ENCODE measurements at places on chromosomes 12 and 14.

DNA sequence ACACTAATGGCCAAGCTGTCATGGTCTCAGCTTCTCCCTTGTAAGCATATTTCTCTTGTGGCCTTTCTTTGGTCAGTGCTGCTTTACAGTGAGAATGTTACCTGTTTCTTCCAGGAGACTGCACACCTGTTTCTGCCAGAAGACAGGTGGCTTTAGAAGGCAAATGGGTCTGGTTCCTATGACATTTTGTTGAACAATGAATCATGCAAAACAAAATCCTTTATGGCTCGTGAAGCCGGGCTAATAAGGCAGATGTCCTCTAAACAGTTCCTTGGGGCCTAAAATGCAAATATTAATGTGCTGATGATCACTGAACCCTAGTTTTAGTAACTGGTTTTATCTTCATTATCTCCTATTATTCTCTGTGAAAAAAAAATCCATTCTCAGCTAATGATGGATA, 927.6 kb downstream of the GALC start:
- no peak for DNase-seq

DNA sequence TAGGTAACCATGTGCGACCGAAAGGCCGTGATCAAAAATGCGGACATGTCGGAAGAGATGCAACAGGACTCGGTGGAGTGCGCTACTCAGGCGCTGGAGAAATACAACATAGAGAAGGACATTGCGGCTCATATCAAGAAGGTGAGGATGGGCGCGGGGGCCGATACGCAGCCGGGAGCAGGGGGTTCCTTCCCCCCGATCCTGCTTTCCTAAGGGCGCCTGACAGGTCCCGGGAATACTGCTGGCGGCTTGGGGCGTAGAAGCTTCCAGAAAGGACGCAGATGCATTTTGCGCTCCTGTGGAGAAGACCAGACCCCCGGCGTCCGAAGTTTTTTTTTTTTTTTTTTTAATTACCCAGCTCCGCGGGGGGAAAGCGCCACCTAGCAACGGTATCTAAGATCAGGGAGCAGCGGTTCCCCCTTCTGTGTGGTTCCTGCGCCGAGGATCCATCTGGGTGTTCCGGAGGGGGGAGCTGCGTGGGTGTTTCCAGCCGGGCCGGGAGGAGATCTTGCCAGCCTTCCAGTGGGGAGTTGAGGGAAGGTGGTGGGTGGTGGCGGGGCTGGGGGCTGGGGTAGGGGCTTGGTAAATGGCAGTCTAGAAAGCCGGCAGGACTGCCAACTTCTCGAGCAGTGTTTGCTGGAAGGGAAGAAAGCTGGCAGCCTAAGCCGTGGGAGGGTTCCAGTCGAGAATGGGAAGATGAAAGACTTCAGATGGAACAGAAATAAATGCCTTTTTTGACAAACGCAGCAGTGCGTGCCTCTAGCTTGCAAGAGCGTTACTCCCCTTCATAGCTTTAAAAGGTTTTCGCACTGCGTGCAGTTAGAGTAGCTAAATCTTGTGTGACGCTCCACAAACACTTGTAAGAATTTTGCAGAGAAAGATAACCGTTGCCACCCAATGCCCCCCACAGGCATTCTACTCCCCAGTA, 764 bp downstream of the DYNLL1 start:
- peak; percentile 26 for DNase-seq

GRCh38 chr14:104881369-104881979, 16.4 kb downstream of the CEP170B start:
- DNase-seq, result no peak

DNA sequence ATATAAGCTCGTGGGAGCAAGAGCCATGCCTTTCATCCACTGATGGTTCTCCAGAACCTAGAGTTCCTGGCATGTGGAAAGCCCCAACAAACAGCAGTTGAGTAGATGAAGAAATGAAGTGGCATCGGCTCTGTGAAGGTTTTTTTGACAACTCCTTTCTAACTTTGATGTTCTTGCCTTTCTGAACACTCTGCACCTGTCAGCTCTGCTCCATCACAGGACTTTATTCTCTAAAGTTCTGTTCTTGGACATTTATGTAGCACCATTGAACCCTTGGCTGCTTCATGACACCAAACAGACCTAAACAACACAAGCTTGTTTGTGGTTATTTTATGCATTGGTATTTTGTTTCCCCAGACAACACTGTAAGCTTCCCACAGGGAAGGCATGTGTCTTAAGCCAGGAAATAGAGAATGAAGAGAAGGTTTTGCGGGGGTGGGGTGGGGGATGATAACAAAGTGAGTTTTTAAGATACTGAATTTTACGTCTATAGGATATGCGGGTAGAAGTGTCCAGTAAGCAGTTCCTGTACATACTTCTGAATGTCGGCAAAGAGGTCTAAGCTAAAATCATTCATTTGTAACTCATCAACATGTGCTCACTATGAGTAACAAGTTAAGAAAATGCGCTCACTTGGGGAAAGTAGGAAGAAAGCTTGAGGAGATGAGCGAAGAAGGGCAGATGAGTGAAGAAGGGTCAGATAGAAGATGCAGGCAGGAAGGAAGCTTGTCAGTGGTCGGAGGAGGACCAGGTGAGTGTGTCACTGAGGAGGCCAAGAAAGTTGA, 146.0 kb upstream of the PLEKHG7 start:
- DNase-seq, result no peak

- no peak for DNase-seq
Observed at GRCh38 chr14:64114166-64114565, 180.0 kb downstream of the ESR2 start.

GRCh38 chr12:72296389-72296788, 24.2 kb downstream of the TRHDE start:
- DNase-seq, result no peak

DNA sequence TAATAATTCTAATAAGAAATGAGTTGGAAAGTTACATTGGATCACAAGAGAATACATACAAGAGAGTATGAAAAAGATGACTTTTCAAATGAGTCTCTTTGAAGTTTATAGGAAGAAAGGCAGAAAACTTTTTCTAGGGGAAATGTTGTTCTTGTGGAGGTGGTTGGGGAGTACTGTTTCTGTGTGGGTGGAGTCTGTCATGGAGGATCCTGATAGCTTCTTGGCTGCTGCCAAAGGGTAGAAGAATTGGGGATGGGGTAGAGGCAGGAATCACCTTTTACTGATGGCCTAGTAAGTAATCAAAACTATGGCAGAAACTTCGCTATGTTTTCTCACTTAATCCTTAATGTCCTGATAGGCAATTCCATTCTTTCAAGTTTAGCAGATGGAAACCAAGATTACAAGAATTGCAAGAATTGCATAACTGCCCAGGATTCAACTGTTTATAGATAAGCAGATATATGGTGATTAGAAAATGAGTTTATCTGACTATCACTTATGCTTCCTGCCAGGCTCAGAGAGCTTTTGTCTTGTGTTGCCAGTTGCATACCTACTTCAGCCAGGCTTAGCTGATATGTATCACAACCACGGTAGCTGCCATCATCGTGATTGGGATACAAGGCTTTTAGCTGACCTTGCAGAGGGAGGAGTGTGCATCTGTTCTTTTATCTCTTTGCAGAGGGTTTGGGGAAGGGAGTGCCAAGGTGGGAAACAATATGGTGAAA, 463.9 kb downstream of the TMTC2 start:
- no peak for DNase-seq

- DNase-seq, result no peak
Observed at GRCh38 chr12:15613981-15614380, 175.2 kb downstream of the EPS8 start.

- no peak for DNase-seq
Observed at GRCh38 chr12:7395950-7396349, 48.0 kb downstream of the CD163L1 start.

DNA sequence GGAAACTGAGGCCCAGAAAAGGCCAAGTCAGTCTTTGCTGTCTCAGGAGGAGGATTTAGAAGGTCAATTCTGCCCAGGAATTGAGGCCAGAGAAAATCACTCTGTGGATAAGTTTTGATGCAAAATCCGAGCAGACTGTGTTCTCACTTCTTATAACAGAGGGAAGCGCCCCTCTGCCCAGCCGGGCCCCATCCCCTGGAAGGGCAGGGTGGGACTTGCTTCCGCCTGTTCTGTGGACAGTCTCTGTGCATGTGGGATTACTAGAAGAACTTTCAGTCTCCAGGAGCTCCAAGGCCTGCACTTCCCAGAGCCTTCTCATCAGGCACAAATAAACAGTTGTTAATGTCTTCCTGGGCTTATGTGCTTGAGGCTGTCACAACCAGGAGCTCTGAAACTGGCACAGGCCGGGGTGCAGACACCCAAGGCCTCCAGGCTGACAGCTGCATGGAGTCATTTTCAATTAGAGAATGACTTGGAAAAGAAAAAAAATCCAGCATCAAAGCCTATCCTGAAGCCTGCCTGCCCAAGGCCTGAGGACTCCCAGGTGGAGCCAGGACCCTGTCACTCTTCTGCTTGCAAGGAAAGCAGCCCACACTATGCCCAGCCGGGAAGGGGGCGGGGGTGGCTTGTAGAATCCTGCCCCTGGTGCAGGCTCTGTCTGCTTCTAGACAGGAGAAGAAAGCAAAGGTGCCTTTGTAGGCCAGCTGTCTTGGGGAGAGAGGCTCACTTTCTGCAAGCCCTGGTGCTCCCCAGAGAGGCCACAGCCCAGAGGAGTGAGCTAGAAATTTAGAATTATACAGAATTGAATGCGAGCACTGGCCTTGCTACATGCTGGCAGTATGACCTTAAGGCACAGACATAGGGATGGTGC, 84.7 kb downstream of the NTF3 start:
- no peak for DNase-seq

GRCh38 chr12:20376984-20377383, 8.6 kb downstream of the PDE3A start:
- DNase-seq, result no peak

- no peak for DNase-seq
Observed at GRCh38 chr14:36856095-36856878, 194.6 kb downstream of the PAX9 start.

DNA sequence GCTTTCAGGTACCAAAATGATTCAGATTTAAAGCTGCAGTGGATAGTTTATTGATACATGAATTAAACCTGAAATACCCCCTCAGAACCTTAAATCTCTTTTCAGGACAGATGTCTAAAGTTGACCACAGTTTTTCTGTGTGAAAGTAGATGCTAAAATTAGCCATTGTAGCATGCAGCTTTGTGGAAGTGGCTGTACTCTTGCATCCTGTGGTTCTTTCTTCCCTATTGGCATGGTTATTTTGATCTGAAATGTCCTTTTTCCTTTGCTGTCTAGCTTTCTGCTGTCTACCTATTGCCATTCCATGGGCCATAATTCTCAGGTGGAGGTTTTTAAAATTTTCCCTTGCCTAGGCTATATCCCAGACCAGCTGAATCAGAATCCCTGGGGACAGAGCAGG, 455.6 kb downstream of the ZFP36L1 start:
- DNase-seq, result no peak

DNA sequence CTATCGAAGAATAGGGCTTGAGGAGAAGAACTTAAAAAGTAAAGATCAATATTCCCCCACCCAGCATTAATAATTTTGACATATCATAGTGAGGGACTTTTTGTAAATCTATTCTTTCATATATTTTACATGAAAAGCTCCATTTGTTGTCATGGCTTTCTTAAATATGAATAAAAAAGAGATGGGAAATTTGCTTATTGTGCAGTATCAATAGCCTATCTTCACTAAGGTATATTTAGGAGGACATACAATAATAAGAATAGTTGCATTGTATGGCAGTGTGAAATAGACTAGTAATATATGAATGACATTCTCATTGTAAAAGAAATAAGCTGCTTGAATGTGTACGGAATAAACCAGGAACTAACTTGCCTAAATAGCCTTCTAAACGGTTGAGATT, 5.5 kb upstream of the TCP11L2 start:
- no peak for DNase-seq

GRCh38 chr12:77064896-77065360, 441 bp downstream of the E2F7 start:
- peak; percentile 21 for DNase-seq

DNA sequence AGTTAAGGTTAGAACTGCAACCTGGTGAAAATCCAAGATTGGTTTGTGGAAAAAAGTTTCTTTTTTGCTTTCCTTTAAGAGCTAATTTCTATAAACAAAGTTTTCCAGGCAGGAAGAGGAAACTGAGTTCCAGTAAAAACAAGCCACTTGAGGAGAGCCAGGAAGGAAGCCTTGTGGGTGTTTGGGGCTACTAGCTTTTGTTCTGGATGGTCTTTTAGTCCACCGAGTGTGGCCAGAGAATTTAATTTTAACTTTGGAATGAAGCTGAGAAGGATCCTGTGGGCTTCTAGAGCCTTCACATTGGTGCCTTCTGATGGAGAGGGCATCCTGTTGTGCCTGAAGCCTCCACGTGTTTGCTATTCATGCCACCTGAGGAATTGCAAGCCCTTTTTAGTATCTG, 327.9 kb downstream of the C12orf75 start:
- no peak for DNase-seq

DNA sequence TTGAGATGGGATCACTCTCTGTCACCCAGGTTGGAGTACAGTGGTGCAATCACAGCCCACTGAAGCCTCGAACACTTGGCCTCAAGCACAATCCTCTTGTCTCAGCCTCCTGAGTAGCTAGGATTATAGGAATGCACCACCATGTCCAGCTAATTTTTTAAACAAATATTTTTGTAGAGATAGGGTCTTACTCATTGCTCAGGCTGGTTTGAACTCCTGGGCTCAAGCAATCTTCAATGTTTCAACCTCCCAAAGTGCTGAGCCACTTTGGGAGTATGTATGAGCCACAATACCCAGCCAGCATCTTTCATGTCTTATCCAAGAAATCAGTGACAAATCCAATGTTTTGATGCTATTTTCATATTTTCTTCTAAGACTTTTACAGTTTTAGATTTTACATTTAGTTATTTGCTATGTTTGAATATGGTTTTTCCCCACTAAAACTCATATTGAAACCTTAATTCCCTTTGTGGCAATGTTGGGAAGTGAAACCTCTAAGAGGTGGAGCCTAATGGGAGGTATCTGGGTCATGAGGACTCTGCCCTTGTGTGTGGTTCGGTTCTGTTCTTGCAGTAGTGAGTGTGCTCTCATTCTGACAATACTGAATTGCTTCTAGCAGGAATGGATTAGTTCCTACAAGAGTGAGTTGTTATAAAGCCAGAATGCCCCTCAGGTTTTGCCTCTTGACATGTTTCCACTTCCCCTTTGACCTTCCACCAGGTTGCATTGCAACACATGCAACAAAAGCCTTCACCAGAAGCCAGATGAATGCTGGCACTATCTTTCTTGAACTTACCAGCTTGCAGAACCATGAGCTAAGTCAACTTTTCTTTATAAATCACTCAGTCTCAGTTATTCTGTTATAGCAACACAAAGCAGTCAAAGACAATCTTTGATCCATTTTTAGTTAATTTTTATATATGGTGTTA, 80.8 kb upstream of the AMIGO2 start:
- DNase-seq, result no peak

DNA sequence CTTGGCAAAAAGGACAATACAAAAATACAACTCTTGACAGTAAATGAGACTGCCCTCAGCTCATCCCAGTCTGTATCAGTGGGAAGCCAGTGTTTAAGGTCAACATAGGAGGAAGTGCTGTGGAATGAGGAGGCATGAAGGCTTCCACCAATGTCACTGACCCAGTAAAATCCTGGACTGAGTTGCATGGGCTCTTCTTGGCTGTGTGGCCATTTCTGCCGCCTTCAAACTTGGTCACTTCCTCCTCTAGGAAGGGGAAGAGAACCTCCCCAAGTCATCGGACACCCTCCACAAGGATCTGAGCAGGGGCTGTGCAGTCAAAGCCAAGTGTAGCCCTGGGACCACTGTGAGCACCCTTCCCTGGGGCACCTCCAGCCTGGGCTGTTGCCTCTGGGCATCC, 11.9 kb downstream of the GPR68 start:
- DNase-seq, result no peak

GRCh38 chr12:47821346-47821706, 1.6 kb upstream of the HDAC7 start:
- no peak for DNase-seq

- no peak for DNase-seq
Observed at GRCh38 chr12:81350309-81350708, 272.4 kb downstream of the ACSS3 start.

GRCh38 chr12:38056701-38057689, 259.6 kb upstream of the ALG10B start:
- no peak for DNase-seq
